ENCODE measurements at places on chromosomes 16 and 17. TPM values are rescaled to one million over a fixed set of nuclear protein-coding genes. Genes with fewer than 3 reads are reported as not detected.

The TRPV3 gene
- total RNA-seq = 0.89 TPM

The CD300H gene
- not detected for total RNA-seq

The CD79B gene
- not detected for total RNA-seq

The ASGR1 gene
- total RNA-seq = not detected

The HSD11B2 gene
- not detected for total RNA-seq

The CFAP97D1 gene
- total RNA-seq = not detected

The FAHD1 gene
- 40.9 TPM for total RNA-seq

The KCNJ16 gene
- total RNA-seq = not detected

The OR1A1 gene
- total RNA-seq = not detected

The KRTAP4-5 gene
- not detected for total RNA-seq

GRCh38 chr17:17051380-17051779 is 9.1 kb downstream of the MPRIP start:
- DNase-seq = no peak

- no peak for DNase-seq
These were observed 25.8 kb downstream of the STAT3 start for GRCh38 chr17:42362245-42362961.

GRCh38 chr17:27438348-27438998 is 17.8 kb upstream of the KSR1 start:
- DNase-seq = no peak

DNA sequence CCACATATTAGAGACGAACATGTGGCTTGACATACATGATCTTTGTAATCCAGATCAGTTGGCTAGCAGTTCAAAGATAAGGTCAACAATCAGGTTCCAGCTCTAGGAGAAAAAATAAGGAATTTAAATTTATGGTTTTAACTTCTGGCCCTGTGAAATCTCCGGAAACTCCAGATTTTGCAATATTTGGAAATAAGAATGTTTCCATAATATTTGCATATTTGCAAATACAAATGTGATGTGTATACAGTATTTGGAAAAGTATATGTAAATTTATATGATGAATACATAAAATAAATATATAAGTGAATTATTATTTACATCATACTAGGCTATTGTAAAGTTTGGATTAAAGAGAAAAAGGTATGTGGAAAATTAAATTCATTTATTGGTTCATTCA is 97.1 kb downstream of the KCNJ2 start:
- DNase-seq = no peak

DNA sequence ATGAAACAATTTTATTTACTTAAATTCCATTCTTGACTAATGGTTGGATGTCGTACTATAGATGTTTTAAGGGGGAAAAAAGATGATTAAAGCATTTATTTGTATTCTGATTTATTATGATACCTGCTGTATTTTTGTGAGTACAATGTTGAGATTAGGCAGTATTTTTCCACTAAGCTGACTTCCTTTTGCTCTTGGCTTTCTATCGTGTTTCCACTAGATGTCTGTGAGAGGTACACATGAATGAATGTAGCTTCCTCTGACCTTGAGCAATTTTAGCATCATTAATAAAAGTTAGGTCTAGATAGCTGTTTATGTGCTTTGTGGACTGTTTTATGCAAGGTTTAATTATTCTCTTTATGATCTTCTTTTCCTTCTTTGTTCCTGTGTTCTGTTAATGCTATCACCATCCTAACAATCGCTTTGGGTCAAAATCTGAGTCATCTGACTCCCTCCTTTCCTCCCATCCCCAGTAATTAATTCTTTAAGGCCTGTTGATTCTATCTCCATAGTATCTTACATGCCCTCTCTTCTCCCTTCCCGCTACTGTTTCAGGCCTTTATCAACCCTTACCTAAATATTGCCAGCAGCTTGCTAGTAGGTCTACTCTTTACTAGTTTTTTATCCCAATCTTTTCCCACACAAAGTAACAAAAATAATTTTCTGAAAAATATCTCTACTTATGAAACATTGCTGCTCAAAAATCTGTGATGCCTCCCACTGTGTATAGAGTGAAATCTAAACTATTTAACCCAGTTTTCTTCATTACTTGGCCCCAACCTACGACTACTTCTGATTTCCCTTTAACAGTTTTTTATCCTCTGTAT is 76.0 kb downstream of the VMP1 start:
- peak; percentile 40 for DNase-seq

- DNase-seq = peak; percentile 86
These were observed at the start of gene CDK5R1 for GRCh38 chr17:32486701-32487472. Gene CDK5R1 (plus strand): TSS chr17:32486993. CDS start chr17:32487621, 628 bp downstream.

DNA sequence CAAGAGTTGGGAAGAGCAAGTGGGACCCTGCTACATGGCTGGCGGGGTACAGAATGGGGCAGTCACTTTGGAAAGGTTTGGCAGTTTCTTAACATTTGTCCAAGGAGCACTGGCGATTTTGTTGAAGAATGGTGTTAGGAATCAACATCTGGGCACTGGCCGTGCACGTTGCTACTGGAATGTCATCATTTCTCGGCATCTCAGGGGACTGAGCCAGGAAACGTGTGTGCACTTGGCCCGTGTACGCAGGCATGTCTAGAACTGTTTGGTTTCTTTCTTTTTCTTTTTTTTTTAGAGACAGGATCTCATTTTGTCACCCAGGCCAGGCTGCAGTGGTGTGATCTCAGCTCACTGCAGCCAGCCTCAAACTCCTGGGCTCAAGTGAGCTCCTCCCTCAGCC is 17.3 kb upstream of the FOXK2 start:
- DNase-seq = peak; percentile 75

DNA sequence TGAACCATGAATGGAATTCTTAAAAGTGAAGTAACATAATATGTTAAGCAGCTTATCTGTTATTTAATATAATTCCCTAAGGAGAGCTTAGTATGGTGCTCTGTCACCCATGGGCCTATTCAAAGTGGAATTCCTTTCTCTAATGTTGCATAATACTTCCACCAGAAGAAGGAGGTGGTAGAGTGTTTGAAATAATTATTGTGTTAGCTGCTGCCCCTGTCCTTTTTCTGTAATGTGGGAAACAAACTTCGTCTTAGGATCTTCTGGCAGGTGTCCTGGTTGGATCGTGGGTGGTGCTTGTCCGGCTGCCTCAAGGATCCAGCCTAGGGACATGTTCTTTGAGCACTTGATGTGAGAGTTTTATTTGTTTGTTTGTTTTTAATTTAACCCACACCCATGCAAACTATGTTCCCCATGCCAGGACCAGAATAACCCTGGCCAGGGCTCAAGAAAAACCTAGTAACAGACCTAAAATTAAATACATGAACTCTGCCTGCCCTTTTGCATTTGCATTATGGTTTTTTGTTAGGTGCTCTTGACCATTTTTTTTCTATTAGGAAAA is 46.1 kb downstream of the ZNRF1 start:
- peak; percentile 56 for DNase-seq

DNA sequence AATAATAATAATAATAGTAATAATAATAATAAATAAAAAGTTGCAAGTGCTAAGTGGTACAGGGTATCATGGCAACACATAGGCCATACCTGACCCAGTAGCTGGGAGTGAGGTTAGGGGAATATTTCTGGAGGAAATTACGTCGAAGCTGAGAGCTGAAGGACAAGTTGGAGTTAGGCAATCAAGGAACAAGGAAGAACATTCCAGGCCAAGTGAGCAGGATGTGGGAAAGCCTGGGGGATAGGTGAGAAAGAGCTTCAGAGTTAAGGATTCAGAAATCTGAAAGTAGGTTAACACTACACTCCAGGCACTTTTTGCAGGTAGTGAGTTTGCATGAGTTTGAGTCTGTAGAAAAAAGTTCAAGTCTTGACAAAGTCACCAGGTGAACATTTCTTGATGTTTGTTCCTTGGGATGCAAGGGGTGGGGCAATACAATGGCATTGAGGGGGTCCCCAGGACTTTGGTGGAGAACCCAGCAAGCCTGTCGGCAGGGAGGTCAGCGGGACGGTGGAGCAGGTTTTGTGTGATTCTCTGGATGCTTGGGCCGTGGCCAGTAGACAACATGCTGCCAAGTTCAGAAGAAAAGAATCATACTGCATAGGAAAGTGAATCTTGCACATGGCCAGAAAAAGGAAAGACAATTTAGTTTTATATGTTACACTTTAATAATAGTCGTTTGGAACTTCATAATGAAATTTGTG is 27.7 kb upstream of the MPHOSPH6 start:
- no peak for DNase-seq

DNA sequence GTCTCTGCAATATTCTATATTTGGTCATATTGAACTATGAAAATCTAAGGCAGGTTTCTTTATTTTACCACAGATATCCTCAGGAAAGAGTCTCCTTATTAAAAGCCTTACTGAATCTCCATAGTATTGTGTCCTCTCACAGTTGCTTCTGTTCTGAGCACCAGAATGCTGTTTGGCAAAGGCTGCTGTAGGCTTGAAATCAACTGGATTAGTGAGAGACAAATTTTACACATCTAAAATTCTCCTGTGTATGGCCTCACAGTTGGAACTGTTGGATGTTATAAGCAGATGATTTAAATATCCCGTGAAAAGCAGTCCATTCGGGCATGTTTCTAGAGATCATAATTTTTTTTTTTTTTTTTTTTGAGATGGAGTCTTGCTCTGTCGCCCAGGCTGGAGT is 9.5 kb downstream of the CLTC start:
- DNase-seq = no peak

DNA sequence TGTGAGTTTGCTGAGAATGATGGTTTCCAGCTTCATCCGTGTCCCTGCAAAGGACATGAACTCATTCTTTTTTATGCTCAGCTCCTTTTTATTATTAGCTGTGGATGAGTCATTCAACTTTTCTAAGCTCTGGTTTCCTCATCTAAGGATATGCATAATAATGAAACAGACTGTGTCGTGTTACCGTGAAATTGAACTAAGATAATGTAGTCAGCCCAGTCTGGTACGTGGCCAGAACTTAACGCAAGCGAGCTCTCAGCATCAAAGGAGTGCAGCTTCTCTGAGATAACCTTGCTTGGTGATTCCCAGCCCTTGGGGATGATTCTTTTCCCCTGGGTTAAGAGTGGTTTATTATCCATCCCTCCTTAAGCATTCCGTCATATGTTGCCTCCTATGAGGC is 454.3 kb upstream of the EEF2KMT start:
- DNase-seq = no peak

DNA sequence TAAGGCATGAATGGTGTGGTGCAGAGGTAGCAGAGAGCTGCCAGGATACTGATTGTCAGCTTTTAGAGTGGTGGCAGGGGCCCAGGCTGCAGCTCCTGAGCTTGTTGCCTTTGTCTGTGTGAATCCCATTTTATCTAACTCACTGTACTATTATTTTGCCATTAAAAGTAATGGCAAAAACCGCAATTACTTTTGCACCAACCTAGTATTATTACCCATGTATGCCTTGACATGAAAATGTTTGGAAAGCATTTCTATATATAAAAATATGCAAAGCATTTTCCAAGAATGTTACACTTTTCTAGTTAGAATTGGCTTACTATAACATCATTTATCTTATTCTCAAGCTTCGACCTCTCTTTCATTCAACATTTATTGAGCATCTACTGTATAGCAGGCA is 308.1 kb upstream of the MYOCD start:
- no peak for DNase-seq

- DNase-seq = peak; percentile 10
These were observed 156.3 kb downstream of the ITFG1 start for GRCh38 chr16:47304563-47304962.

GRCh38 chr16:11329071-11329491 is 16.2 kb upstream of the RMI2 start:
- DNase-seq = peak; percentile 63
